ENCODE measurements at places on chromosomes 12 and 14.

GRCh38 chr12:118137148-118137678 is 1.3 kb downstream of the PEBP1 start:
- no peak for DNase-seq

DNA sequence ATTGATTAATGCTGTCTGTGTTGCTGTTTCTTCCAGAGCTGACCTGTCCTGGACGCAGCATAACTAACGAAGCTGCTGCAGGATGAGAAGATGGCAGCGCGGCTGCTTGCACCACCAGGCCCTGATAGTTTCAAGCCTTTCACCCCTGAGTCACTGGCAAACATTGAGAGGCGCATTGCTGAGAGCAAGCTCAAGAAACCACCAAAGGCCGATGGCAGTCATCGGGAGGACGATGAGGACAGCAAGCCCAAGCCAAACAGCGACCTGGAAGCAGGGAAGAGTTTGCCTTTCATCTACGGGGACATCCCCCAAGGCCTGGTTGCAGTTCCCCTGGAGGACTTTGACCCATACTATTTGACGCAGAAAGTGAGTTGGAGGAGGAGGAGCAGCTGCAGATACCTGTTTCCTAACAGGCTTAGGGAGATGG is 71.7 kb downstream of the SCN8A start:
- no peak for DNase-seq

DNA sequence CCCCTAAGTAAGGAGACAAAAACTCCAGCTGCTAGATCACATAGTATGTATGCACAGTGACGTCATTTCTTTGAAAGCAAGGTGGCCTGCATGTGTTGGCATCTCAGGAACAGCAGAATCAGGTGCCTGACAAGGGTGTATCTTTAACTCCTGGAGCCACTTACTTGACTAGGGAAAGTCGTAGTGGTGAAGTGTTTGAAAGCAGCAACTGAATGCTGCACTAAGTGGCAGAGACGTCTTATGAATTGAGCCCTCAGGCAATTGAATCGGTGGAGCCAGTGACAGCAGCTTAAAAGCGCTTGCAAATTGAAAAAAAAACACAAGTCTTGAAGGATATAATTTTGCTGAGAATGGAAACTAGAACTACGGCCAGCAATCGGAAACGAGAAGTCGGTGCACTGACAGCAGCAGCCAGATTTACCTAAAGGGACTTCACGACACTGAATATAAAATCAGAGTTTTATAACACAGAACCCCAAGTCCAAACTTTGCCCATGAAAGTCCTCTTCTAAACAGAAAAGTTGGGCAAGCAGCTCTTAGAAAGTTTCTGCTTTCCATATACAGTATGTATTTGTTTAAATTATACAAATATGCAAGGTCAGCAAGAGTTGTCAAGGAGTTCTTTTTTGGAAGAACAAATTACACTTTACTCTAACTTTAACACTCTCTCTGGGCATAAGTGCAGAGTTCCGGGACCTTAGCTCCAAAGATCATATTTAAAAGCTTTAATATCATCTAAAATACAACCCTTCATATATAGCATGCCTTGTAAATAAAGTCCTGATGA is 1.1 kb downstream of the IGF1 start:
- no peak for DNase-seq

GRCh38 chr12:501722-502447 is 42.1 kb downstream of the B4GALNT3 start:
- no peak for DNase-seq

DNA sequence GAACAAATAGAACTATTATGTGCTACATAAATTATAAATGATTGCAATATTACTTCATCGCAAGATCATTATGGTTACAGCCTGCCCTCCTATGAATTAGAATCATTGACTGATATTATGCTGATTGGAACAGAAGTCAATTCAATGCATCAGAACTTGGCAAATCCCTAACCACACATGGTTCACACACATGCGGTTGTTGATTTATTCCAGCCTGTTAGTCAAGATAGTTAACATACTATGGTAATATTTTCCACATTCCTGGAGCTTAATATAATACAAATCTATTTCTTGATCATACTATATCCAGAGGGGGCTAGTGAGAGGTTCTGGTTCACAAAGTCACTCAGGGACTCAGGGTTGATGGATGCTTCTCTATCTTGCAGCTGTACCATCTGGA is 9.7 kb upstream of the CACNA1C start:
- no peak for DNase-seq

GRCh38 chr12:32995623-32996022 is 99.0 kb upstream of the PKP2 start:
- no peak for DNase-seq

GRCh38 chr12:90969851-90970250 is 14.9 kb upstream of the CCER1 start:
- DNase-seq, result no peak

- DNase-seq, result peak; percentile 30
Measured at GRCh38 chr12:48998497-48999353, 450 bp downstream of the DDN start.

DNA sequence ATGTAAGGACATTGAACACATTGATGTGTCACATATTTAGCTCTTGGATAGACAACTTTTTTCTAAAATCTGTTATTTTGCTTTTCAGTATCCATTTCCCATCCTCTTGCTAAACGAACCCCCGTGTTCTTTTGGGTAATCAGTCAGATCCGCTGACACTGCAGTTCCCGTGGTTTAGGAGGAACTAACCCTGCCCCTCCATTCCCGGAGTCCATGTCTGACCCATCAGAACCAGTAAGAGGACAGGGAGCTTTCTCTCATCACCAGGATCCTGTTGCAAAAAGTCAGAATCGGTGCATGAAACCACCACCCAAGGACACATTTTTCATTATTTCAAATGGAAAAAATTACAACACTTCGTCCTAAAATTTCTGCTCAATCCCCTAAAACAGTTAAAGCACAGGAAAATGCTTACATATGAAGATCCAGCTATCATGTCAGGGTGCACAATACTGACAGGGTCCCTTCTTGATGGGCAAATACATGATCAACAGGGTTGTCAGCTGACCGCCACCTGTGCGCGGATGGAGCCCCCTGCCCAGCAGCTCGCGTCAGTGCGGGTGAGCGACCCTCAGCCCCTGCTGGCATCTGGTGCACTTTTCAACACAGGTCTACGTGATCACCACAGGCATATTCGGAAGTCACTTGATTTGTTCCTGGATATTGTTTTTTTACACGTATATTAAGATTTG is 276.8 kb downstream of the ADGRD1 start:
- no peak for DNase-seq

GRCh38 chr14:52877628-52878027 is 73.2 kb downstream of the FERMT2 start:
- DNase-seq, result no peak

DNA sequence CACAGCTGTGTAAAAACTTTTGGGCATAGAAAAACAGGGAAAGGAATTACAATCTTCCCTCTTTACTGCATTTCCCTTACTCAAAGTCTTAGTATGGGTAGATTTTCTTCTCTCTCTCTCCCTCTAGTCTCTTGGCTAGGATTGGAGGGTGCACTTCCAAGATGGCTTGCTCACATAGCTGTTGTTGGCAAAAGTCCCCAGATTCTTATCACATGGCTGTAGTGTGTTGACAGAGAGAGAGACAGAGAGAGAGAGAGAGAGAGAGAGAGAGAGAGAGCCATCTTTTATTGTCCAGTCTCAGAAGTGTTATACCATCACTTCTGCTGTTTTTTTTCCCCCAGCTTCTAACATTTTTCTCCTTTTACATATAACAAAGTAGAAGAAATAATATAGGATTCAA is 6.3 kb upstream of the OR4E2 start:
- no peak for DNase-seq

DNA sequence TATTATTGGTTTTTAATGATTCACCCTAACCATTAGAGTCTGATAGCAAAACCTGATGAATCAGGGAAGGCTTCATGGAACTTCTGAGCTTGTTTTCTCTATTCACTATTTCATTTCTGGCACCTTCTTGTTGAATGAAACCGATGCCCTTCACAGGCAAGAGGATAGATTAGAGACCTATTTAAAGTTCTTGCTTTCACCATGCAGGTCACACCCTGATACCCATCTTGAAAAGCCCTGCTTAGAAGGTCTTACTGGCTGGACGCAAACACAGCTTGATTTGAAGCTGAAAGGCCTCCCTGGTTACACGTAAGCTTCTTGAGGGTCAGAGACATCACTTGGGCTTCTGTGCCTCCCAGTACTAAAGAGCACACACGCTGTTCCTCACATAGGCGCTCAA is 29.2 kb downstream of the TMEM229B start:
- DNase-seq, result no peak

GRCh38 chr12:56718149-56718548 is 7.0 kb downstream of the NACA start:
- DNase-seq, result no peak
